Stimulated activated CD8-positive, alpha-beta memory T cell treated with anti-CD3 and anti-CD28 coated beads, Interleukin-7, amount 100 ng/mL, for 48 hours (primary cell): ENCODE measurements at places on chromosomes 1 and 21.

GRCh38 chr1:44860331-44860730 is 17.3 kb upstream of the PTCH2 start:
- no peak for DNase-seq

DNA sequence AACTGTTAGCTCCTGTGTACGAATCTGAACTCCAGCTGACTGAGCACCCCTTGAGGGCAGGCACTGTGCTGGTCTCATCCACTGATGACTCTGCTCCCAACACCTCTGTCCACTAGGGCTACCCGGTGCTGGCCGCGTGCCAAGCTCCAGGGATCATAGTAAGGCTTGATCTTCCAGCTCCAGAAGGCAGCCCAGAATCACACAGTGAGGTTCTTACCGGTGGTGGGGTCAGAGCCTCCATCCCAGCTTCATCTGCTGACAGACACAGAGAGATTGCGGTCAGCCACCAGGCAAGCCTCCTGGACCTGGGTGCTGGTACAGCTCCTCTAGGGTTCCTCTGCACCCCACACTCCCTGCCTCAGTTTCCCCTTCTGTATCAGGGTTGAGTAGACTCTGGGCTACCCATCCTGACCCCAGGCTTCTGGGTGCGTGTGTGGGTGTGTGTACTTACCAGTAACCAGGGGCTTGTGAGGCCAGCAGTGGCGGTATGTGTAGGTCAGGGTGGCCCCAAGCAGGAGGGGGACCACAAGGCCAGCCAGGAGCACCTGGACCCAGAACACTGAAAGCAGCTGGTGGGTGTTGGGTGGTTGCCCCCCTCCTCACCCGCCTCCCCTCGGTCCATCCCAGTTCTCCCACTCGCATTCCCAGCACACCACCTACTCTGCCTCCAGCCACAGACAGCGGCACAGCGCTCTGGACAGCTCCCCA is 3.4 kb downstream of the TNFRSF25 start:
- no peak for DNase-seq

DNA sequence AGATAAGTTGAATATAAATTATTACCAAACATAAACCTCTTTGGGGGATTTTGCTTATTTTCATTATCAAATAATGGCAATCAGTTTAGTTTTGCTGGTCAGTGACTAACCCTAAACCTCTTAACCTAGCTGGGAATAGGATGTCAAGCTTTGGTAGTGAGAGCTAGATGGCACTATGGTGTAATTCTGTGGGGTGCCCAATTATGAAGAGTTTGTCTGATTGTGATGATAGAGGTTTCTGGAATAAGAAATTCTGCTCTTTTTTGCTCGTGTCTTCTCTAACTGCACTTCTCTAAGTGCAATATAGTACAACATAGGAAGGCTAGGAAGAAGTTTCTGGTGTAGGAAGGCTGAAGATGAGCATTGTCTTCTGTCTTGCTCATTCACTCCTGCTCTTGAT is 59.8 kb downstream of the XCL1 start:
- no peak for DNase-seq

- DNase-seq, result no peak
Measured at GRCh38 chr1:112284796-112285195, 111.2 kb upstream of the CTTNBP2NL start.

- DNase-seq, result no peak
Measured at GRCh38 chr1:233897325-233898162, 6.9 kb upstream of the SLC35F3 start.

DNA sequence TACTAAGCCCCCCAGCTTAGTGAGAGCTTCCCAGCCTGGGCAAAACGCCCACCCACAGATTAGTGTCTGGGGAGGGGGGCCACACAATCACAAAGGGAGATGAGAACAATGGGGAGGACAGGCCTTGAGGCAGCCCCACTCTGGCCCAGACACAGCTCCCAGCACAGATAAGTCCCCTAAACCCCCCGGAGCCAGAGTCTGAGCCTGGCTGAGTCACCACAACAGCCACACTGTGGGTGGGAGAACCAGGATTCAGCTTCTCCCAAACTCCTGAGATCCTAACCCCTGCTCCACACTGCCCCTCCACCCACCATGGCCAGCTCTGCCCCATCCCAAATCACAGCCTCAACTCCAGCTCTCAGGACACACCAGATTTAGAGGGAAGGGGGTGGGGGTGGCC is 4.2 kb downstream of the NECTIN4 start:
- no peak for DNase-seq

DNA sequence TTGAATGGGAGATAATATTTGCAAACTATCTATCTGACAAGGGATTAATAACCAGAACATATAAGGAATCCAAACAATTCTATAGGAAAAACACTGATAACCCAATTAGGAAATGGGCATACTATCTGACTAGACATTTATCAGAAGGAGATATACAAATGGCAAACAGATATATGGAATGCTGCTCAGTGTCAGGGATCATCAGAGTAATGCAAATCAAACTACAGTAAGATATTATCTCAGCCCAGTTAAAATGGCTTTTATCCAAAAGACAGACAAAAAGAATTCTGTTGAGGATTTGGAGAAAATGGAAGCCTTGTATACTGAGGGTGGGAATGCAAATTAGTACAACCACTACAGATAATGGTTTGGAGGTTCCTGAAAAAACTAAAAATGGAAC is 758.0 kb upstream of the B3GALT2 start:
- DNase-seq, result no peak

GRCh38 chr1:169143984-169144383 is 37.5 kb downstream of the ATP1B1 start:
- DNase-seq, result no peak

DNA sequence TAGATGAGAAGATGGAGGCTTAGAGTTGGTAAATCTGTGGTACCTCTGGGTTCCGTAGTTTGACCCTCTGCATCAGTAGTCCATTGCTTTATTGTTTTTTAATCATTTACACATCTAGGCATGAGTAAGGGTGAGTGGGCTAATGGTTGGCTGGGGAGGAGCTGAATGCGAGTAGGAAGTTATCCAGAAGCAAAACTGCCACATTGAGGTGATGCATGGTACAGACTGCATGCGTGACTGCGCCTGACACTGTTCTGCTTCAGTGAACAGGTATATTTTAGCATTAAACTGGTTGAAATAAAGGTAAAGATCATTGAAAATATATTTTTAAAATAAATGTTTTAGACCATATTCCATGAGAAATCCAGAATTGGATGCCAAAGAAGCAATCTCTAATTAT is 4.4 kb downstream of the DNAJC16 start:
- DNase-seq, result no peak

DNA sequence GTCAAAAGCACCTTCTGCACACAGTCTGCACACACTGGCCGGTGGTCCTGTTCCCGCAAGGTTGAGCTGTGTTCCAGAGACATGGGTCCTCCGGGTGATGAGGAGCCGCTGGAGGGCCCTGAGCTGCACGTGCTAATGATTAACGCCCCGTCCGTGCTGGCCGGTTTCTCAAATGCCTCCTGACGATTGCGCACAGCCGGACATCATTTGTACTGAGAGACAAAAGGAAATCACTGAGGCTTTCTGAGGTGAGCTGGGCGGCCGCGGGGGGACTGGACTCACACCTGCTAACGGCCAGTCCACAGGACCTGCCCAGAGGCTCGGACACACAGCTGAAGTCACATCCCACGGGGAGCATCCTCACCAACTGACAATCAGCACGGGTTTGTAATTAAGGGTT is 29.2 kb downstream of the POFUT2 start:
- DNase-seq, result no peak

DNA sequence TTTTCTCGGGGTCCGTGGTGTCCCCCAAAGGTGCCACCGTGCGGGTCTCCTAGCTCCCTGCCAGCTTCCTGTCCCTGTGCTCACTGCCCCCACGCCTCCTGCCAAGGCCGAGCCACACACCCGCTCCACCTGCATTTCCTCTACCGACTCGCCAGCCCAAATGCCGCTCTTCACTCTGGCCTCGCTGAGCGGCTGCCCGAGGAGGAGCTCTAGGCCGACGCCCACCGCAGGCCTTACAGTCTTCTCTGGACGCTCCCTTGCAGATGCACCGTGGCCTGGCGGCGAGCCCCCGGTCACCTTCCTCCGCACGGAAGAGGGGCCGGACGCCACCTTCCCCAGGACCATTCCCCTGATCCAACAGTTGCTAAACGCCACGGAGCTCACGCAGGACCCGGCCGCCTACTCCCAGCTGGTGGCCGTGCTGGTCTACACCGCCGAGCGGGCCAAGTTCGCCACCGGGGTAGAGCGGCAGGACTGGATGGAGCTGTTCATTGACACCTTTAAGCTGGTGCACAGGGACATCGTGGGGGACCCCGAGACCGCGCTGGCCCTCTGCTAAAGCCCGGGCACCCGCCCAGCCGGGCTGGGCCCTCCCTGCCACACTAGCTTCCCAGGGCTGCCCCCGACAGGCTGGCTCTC is 26.3 kb downstream of the FTCD start:
- DNase-seq, result no peak

DNA sequence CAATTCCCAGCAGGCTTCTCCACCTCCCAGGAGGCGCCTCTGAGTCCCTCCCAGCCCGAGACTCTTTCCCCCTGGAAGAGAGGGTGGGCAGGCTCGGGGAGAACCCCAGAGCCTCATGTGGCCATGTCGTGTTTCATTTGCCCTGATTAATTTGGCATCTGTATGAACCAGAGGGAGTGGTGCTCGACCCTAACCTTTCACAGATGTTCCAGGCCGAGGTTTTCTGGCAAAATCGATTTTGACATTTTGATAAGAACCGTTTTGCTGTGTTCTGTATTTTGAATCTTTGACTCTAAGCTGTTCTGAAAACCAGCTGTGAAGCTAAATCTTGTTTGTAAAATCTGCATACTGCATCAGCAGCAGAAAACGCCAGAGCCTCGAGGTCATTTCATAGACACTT is 367.4 kb downstream of the CAMTA1 start:
- no peak for DNase-seq

GRCh38 chr1:19597496-19598309 is 46.4 kb upstream of the NBL1 start:
- no peak for DNase-seq

DNA sequence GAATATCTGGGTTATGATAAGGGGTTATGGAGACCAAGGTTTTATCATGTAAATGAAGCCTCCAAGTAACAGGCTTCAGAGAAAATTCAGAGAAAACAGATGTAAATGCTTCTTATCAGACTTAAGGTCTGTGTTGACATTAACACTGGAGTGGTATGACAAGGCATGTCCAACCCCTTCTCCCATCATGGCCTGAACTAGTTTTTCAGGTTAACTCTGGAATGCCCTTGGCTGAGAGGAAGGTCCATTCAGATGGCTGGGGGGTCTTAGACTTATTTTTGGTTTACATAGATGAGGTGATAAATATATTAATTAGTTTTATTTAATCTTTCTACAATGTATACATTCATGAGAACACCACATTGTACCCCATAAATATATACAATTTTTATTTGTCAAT is 399.6 kb downstream of the TBX15 start:
- no peak for DNase-seq

GRCh38 chr1:184950227-184950626 is 24.1 kb downstream of the NIBAN1 start:
- DNase-seq, result no peak

DNA sequence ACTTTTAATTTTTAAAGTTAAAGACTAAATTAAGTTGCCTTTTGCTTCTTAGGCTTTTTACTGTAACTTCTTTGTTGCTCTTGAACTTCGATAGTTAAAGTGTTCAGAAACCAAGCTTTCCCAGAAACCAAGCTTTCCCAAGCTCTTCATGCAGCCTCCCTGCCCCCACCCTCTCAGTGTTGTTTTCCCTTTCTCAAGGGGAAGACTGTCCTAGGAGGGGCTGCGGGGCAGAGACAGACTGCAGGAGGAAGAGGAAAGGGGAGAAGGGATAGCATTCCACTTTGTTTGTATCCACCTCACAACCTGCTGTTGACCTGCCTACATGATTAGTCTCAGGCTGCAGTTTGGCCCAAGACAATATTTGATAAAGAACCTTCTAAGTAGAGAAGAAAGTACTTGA is 39.0 kb upstream of the DIPK1A start:
- no peak for DNase-seq
